ENCODE measurements at places on chromosomes 3 and 15. TPM values are rescaled to one million over a fixed set of nuclear protein-coding genes. Genes with fewer than 3 reads are reported as not detected.
A peak's percentile ranks its signal among the peaks of the same experiment; 100 is the strongest.

The CDHR4 gene
- 5.0 TPM for polyA plus RNA-seq

The HMCES gene
- 30.0 TPM for polyA plus RNA-seq

The MST1R gene
- 7.4 TPM for polyA plus RNA-seq

The CADPS gene
- not detected for polyA plus RNA-seq

The GOLGA8N gene
- 17.8 TPM for polyA plus RNA-seq

The PYGO1 gene
- 1.4 TPM for polyA plus RNA-seq

DNA sequence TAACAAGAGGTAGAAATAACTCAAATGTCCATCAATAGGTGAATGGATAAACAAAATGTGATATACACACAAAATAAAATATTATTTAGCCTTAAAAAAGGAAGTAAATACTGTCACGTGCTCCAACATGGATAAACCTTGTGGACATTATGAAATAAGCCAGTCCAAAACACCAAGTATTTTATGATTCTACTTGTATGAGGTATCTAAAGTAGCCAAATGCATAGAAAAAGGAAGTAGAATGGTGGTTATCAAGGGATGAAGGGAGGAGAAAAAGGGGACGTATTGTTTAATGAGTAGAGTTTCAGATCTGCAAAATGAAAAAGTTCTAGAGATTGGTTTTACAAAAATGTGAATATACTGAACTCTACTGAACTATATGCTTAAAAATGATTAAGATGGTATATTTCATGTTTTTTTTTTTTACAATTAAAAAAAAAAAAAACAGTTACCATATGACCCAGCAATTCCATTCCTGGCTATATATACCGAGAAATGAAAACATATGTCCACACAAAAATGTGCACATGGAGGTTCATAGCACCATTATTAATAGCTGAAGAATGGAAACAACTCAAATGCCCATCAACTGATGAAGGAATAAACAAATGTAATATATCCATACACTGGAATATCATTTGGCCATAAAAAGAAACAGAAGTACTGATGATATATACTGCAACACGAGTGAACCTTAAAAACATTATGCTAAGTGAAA lies 29.1 kb upstream of the MAP6D1 start:
- no peaks in the 10 kb centered on the region for H3K27me3 ChIP-seq
- DNase-seq: no peak
- no peak overlapping the region for H3K4me3 ChIP-seq
- H3K27ac ChIP-seq: no peak overlapping the region
- H3K36me3 ChIP-seq: no peaks in the 10 kb centered on the region

- peak; percentile 28 for DNase-seq
- H3K4me3 ChIP-seq: no peak overlapping the region
- no peaks in the 10 kb centered on the region for H3K27me3 ChIP-seq
- H3K4me1 ChIP-seq: no peaks in the 10 kb centered on the region
- H3K27ac ChIP-seq: no peak overlapping the region
Measured at GRCh38 chr3:42690766-42691680, 5.7 kb downstream of the KLHL40 start.

DNA sequence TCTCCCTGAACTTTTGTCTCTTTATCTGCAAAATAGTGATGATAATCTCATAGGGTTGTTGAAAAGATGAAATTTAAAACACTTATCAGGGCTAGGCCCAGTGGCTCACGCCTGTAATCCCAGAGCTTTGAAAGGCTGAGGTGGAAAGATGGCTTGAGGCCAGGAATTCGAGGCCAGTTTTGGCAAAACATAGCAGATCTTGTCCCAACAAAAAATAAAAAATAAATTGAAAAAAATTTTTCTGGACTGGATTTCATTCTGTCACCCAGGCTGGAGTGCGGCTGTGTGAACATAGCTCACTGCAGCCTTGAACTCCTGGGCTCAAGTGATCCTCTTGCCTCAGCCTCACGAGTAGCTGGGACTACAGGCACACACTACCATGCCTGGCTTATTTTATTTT lies 29.6 kb downstream of the LMLN start:
- no peak overlapping the region for H3K4me3 ChIP-seq
- no peaks in the 10 kb centered on the region for H3K36me3 ChIP-seq
- H3K27ac ChIP-seq: no peak overlapping the region
- H3K27me3 ChIP-seq: no peaks in the 10 kb centered on the region

DNA sequence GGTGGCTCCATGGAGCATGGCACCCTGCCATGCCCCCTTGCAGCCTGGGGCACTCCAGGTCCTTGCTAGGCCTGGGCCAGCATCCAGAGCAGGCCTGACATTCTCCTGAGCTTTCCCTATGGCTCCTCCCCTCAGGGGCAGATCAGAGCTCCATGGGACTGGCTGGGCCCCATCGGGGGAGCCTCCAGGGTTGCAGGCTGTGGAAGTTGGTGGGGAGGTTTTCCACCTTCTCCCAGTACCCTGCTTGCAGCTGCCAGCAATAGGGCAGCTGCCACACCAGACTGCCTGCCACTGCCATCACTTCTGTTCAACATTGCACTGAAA lies 75.7 kb upstream of the TP63 start:
- H3K27ac ChIP-seq: no peak overlapping the region
- H3K4me1 ChIP-seq: no peaks in the 10 kb centered on the region

GRCh38 chr3:149879872-149880271 lies 66.9 kb downstream of the RNF13 start:
- no peaks in the 10 kb centered on the region for H3K36me3 ChIP-seq
- H3K4me3 ChIP-seq: no peak overlapping the region
- DNase-seq: peak; percentile 77
- no peaks in the 10 kb centered on the region for H3K4me1 ChIP-seq

DNA sequence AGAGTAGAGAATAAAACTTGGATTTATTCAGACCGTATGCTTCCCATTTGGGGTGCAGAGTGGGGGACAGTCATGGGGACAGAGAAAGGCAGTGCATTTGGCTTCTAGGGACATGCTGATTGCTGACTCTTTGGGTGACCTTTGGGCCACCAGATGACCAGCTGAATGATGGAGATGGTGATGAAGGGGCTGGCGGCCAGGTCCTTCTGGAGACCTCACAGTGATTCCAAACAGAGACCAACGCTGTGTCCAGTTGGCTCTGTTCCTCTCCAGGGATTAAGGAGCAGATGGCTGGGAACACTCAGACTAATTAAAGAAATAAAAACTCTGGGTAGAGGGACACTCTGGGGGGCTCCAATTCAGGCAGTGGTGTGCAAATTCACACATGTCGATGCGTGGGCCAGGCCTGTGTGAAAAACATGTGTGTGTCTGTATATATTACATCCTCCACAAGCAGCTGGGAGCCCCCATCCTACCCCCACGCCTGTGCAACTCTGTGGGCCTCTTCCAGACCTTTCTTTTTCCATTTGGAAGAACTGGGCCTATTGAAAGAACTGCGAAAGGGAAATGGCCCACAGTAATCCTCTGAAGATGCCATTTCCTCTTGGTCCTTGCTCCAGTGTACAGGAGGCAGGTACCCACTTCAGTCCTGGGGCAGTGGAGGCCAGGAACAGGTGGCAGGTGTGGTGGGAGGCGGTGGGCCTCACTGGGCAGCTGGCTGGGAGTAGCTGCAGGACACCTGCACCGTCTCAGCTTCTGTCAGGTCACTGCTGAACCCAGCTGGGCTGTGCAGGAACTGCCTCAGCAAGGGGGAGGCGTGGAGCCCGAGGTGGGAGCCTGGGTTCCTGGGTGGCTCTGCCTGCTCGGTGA lies 8.9 kb downstream of the XIRP1 start:
- peaks cover 6% of the 10 kb centered on the region for H3K4me1 ChIP-seq
- no peaks in the 10 kb centered on the region for H3K36me3 ChIP-seq
- no peak overlapping the region for H3K4me3 ChIP-seq
- no peak for DNase-seq

- H3K36me3 ChIP-seq: no peaks in the 10 kb centered on the region
- H3K4me1 ChIP-seq: no peaks in the 10 kb centered on the region
- H3K27ac ChIP-seq: no peak overlapping the region
- no peaks in the 10 kb centered on the region for H3K27me3 ChIP-seq
- no peak overlapping the region for H3K4me3 ChIP-seq
- DNase-seq: no peak
Measured at GRCh38 chr3:56997041-56997440, 63.4 kb upstream of the SPATA12 start.

- no peak overlapping the region for H3K4me3 ChIP-seq
- H3K27ac ChIP-seq: peak overlapping the region; percentile 39
- no peaks in the 10 kb centered on the region for H3K27me3 ChIP-seq
- H3K36me3 ChIP-seq: no peaks in the 10 kb centered on the region
Measured at GRCh38 chr3:149579838-149580542, 77.8 kb downstream of the WWTR1 start.
